ENCODE measurements at places on chromosomes 4 and X. TPM values are rescaled to one million over a fixed set of nuclear protein-coding genes. Genes with fewer than 3 reads are reported as not detected.

FAM156B gene
- total RNA-seq, result 45.5 TPM

DNA sequence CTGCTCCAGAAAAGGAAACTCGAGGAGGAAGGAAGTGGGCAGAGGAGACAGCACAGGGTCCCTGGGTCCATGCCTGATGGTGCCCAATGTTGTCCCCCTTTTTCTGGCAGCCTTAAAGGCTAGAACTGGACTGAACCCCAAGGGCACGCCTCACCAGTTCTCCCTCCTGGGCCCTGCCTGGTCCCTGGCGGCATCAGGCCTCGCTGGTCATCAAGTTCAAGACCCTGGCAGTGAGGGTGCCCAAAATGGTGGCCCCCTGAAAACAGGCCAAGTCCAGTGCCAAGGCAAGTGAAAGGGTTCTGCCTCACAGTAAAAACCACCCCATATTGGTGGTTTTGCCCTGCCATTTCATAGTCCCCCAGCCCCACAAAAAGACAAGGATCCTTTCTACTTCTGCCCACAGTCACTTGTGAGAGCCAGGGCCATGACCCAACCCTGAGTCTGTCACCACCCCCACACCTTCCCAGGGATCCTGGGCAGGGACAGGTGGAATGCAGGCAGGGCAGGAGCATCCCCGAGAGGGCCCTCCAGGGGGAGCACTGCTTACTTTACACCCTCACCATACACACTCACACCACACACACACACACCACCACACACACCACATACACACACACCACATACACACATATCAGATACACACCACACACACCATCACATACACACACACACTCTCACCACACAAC is 107.6 kb downstream of the DCTD start:
- DNase-seq, result peak; percentile 47

DNA sequence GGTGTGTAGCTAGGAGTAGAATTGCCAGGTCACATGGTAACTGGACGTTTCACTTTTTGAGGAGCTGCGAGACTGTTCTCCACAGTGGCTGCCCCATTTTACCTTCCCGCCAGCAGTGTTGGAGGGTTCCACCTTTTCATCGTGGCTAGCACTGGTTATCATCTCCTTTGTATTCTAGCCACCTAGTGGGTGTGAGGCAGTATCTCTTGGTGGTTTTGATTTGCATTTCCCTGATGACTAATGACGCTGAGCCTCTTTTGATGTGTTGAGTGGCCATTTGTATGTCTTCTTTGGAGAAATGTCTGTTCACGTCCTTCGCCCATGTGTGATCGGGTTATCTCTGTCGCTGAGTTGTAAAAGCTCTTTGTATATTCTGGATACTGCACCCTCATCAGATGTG is 10.6 kb downstream of the ABCD1 start:
- DNase-seq, result no peak

GRCh38 chr4:85994576-85994975 is 365.3 kb downstream of the MAPK10 start:
- no peak for DNase-seq

Data from PC-3 (cell line).